RKO (cell line): ENCODE measurements at places on chromosomes 2 and 18.

GRCh38 chr18:26971409-26971808 lies 105.9 kb upstream of the AQP4 start:
- DNase-seq: no peak

DNA sequence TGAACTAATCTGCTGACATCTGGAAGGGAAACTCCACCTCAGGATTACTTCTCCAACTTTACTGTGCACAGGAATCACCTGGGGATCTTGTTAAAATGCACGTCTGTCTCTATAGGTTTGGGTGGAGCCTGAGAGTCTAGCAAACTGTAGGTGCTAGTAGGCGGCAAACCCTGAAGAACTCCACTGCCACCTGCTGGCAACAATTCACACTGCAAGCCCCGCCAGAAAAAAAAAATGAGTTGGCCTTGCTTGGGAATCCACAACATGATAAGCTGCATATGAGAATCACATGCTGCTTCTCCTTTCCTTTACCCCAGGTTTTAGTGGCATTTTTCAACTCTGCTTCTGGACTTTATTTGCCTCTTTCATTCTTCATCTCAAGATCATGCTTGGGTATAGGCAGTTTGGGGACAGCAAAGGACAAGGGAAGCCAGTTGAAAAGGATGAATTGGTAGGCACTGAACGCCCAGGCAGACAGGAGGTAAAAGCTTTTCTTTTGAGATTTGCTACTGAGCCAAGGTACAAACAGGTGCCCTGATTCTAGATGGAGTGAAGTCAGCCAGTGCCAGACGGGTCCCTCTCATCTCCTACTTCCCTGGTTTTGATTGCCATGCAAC lies 88.8 kb downstream of the VIT start:
- DNase-seq: peak; percentile 65

DNA sequence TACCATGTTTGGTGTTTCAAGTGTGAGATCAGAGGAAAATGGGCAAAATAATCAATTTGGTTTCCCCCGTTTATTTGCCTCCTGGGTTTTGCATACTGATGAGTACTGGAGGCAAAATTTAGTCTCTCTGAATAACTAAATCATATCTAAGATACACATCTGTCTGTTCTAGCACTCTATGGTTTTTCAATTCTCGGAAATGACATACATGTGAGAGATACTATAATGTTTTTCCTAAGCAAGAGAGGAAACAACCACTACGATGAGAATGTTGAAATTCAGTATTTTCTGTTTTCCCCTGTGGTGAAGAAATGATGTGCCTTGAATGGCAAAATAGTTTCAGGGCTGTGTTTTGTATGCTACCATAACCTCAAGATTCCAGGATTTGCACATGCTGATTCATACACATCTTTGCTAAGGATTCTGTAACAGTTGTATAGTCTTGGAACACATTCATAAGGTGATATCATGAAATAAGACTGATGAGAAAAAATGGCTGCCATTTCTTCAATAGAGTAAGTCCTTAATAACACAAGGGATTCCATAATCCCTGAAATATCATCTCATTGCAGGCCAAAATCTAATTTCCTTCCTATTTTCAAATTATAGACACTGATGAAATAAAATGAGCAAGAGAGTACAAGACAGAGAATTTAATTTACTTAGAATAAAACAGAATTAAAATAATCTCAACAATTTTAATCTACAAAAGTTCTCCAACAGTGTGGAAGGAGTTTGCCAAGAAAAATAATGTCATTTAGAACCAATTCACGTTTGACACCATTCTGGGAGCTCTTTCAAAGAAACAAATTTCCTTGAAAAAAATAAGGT lies 316.6 kb downstream of the FIGN start:
- DNase-seq: no peak

DNA sequence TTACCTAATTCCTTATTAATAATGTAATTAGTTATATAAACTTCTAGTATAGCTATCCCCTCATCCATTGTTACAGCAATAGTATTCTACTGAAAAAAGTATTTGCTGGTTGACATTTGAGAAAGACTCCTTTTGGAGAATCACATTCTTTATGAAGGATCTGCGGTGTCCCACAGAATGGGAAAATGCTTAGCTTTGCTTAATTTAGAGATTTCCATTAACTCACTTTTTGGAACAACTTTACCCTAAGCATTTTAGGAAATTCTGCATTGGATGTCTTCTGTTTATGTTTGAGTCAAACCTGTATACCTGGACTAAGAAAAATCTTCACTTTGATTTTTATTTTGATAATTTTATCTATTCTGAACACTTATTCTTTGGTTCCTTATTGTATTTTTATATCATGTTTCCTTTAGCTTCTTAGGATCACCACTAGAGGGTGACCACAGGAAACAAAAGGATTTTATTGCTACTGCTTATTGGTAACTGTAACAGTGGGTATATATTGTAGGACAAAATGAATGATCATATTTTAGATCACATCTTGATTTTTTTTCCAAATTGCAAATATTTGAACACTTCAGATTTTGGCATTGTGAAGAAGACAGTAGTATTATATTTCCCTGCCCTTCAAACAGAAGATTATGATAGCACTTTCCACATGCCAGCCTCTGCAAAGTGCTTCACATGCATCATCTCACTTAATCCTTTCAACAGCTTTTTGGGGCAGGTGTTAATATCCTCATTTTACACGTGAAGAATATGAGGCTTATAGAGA lies 79.6 kb downstream of the MIB1 start:
- peak; percentile 45 for DNase-seq

GRCh38 chr18:61766266-61766884 lies 126.4 kb downstream of the RNF152 start:
- no peak for DNase-seq

DNA sequence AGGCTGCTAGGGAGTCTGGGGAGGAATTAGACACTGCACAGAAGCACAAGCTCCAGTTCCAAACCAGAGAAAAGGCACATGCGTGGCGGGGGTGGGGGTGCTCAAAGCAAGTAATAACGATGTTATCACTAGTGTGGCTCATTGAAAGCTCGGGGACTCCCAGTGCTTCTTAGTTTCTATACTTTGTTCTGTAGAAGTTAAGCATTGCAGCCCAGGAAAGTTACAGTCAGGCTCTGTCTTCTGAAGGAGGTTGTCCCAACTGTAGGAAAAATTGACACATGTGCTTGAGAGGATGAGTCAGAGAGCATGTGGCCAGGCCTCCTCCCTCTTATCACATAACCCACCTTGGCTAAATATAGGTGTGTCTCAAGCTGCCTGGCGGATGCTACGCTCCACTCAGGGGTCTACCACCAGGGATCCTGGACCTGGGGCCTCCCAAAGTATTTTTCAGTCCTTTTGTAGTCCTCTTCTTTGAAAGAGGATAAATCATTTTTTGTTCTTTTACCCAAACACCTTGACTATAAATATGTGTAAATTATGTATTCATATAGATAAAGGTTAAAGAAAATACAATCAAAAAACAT lies 3.8 kb downstream of the GALNT5 start:
- peak; percentile 36 for DNase-seq

- DNase-seq: peak; percentile 76
Observed at GRCh38 chr18:48488388-48488850, 50.4 kb upstream of the CTIF start.

DNA sequence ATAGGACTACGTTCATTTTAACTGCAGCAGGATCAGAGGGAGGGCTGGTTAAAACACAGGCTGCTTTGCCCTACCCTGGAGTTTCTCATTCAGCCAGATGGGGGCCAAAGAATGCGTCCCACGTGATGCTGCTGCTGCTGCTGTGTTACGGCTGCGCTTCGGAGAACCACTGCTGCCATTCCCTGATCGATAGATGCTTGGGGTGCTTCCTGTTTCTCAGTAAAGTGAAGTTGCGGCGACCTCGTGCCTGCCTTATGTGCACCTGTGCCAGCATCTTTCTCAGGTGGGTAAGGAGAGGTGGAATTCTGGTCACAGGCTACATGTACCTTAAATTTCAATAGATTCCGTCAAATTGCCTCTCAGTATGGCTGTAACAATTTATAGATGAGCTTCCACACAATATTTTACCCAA lies 24.7 kb upstream of the TOGARAM2 start:
- peak; percentile 20 for DNase-seq

- DNase-seq: no peak
Observed at GRCh38 chr2:201254081-201254730, 6.1 kb upstream of the CASP8 start.

- DNase-seq: no peak
Observed at GRCh38 chr2:173094731-173095130, 19.1 kb downstream of the MAP3K20 start.
